ENCODE measurements at places on chromosomes 3 and 15.

DNA sequence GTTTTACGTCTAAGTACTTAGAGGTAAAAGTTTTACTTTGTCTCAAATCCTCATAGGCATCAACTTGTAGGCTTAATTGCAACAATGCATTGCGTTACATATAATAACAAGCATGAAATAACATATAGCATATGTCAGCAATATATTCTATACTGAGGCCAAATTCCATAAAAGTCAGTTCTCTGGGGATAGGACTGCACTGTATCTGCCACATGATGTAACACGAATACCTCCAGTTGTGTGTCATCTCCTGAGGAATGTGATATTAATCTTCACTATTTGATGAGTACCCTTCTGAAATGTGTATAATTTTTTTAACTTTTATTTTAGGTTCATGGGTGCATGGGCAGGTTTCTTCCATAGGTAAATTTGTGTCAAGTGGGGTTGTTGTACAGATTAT, 126.4 kb downstream of the IMPG2 start:
- no peak for DNase-seq

DNA sequence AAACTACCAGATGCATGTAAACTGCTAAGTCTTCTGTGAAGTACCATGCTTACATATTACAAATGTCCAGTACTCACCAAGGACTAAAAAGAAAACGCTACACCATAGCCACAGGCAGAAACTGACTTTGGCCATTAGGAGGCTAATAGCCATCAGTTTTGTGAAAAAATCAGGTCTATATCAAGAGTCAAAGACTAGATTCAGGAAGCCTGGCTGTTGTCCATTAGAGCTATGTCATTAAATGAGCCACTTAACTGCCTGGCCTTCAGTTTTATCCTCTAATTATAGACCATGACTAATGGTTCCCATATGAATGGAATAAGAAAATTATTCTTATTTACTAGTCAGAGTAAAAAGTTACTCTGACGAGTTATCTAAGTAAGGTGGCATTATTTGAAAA, 144.1 kb downstream of the VPS13C start:
- no peak for DNase-seq

DNA sequence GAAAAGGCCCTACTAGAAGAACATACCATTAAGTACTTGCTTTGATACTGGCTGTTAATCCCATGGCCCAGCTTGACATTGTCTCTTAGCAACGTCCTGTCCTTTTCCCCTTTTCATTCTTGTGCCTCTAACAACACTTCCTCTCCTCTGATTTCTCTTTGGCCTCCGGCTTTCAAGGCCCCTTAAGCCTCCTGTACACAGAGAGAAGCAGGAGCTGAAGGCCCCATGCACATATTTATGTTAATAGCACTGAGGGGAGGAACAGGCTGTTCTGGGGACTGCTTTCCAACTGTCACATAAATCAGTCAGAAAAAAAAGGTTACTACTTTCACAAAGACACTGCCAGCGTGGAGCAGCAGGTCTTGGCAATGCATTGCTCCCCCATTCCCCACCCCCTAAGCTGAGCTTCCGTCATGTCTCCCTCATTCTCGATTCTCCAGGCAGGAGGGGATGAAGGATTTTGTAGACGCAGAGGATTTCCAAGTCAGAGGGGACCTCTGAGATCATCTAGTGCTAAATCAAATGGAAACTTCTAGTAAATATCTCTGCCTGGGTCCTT, 257.4 kb upstream of the ADAMTS9 start:
- DNase-seq: no peak

DNA sequence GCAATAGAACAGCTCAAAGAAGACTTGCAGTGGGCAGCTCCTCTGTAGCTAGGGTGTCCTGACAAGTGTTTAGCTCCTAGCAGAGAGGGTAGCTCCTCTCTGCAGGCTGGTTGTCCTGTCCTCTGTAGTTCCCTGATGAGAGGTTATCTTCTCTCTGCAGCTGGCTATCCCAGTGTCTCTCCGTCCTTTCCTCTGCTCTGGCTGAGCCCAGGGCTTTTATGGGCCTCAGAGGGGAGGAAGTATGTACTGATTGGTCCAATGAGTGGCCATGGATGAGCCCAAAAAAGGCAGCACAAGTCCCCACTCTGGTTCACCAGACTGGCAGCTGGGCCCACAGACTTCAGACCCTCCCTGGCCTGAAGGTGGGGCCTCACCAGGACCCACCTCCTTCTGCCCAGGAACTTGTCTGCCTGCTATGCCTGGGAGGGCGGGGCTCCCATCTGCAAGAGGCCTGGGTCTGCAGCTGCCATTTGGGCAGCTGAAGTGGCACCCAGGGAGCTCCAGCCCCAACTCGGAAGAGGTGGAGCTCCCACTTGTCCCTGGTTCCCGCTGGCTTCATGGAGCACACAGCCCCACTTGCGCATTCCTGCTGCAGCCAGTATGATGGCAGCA, 27.2 kb upstream of the MEX3B start:
- DNase-seq: no peak

- no peak for DNase-seq
These were observed 53.3 kb downstream of the TIPARP start for GRCh38 chr3:156727519-156728205.

All from activated CD4-positive, alpha-beta T cell treated with anti-CD3 and anti-CD28 coated beads, Interleukin-10, Interleukin-2, amounts not matched to agents 100 ng/mL and 50 ng/mL, durations not matched to agents 16 hours and 8 hours (primary cell).